Left ventricle myocardium inferior (tissue), 1 donor: ENCODE measurements at places on chromosomes 7 and 10. TPM values are rescaled to one million over a fixed set of nuclear protein-coding genes. Genes with fewer than 3 reads are reported as not detected.

DNA sequence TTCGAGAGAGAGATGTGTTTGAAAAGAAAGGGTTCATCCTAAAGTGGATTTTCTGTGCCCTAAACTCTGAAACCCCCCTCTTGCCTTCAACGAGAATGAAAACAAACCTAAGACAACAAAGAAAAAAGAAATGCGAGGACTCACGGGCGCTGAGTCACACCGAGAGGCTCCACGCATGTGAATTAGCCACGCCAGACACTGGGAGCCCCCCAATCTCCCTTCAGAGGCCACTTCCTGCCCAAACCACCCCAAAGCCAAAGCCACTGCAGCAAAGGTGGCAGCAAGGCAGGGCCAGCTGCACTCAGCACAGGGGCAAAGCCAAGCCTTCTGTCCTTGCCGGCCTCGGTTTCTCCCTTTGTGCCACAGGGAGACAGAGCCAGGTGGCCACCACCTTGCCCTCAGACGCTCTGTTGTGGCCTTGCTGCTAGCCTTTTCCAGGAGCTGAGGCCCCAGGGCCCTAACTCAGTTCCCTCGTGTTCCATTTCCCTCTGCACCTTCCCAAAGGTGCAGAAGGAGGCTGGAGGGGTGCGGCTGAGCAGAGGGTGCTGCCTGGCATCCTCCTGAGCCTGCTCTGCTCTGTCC lies 93.3 kb downstream of the FAM53B start:
- no peak for DNase-seq

DNA sequence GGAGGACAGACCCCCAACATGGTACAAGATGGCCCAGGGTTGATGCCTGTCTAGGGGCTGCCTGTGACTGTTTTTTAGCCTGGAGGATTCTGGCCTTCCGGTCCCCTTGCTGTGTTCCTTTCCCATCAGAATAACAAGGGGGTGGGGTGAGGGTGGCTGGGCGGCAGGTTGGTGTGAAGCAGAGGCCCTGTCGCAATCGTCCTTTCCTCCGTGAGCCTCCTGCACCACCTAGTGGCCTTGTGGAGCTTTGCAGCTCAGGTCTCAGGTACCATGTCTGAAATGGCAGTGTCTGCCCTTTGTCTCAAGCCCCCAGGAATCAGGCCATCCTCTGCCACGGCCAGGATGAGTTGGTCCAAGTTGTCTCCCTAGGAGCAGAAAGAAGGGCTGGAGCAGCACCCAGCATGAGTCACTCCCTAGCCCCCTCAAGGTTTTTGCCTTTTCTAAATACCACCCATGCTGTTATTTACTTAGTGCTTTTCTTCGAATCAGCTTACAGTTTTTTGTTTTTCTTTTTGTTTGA lies 24.2 kb downstream of the TACR2 start:
- peak; percentile 86 for DNase-seq

CTNNA3 gene
- total RNA-seq = 159 TPM

DNA sequence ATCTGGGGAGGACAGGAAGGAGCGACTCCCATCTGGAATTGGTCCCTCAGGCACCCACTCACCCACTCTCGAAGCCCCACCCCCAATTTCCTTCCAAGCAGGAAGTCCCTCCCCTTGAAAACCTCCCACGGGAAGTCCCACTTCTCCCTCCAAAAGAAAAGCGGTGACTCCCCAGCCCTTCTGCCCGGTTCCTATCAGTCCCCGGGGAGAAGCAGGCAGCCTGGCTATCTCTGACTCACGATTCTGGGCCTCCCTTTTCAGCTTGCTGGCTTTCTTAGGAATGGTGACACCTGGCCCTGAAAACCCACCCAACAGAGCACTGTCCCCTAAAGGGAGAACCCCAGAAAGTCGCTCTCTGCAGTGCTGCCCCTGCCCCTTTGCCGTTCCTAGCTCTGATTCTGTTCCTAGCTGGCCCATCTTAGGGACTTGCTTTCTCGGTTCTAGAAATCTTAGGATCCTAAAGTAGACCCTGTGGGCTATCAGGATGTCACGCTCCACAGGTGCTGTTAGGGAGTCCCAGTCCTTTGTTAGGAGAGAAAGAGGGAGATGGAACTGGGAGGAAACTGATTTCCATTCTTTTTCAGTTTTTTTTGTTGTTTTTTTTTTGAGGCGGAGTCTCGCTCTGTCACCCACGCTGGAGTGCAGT lies 6.0 kb downstream of the TSC22D4 start:
- DNase-seq = peak; percentile 45

DNA sequence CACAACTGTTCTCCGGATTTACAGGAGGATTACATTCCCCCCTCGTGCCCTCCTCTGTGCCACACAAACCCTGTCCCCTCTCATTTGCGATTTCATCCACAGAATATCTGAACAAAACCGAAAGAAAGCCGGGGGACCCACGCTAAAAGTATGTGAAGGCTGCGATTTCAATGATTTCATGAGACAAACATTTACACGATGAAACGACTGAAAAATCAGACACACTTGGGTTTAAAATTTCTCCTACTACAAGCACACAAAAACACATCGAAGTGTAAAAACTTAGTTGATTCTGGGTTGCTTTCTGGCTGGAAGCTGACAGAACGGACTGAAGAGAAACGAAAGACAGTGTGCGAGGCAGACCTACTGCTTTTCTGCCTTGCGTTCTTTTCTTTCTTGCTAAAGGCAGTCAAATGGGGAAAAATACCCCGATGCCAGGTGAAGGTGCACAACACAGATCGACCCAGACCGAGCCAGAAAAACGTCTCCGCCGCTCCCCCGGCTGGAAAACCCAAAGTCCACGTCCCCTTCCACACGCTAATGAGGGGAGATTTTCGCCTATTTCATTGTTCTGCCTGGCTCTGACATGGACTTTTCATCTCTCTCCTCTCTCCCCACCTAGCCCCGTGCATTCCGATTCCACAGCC lies 1.2 kb downstream of the HIPK2 start:
- DNase-seq = no peak

- DNase-seq = no peak
These were observed 253.0 kb upstream of the PPP2R2D start for GRCh38 chr10:131647789-131648188.

KNDC1 gene
- total RNA-seq = 0.11 TPM

DNA sequence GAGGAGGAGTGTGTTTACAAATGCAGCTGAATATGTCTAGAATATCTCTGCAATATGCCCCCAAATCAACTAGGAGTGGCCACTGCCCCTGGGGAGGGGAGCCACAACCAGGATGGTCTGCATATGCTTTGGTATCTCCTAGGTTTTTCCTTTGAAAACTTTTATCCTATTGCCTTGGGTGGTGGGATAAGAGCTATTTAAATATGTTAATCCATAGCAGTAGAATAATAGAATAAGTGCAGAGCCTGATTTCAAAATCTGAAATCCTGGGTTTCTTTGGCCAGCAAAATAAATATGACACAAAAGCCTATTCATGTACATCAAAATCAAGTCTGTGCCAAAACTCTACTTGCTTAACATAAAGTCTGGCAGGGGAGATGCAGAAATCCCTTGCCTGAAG lies 79.6 kb upstream of the FGFR2 start:
- DNase-seq = no peak

- DNase-seq = no peak
These were observed 22.8 kb upstream of the OSBPL3 start for GRCh38 chr7:25002786-25003185.

GRCh38 chr10:35340975-35341374 lies 4.7 kb downstream of the CCNY start:
- no peak for DNase-seq

DNA sequence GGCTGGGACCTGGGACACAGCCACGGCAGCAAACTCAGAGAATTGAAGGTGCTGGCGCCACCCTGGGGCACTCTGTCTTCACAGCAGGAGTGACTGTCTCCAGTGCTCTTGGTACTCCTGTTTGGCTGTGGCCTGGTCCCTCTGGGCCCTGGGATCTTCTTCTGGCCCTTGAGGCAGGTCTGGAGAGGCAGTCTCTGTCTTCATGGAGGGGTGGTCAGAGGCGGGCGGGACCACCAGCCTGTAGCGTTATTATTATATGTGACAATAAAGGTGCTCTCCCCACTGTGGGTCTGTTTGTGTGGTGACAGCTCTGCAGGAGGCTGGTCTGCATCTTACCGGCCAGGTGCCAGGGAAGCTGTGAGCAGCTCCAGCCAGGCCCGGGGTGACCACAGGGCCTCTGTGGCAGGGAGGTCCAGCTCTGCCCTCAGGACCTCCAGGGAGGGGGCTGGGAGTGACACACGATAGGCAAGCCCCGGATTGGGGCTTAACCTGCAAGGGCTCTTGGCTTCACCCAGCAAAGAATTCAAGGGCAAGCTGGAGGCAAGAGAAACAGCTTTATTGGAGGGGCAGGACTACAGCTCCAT lies 70.3 kb downstream of the MYL10 start:
- DNase-seq = no peak

EEPD1 gene
- total RNA-seq = 7.1 TPM

GRCh38 chr10:61284222-61284890 lies 168.8 kb downstream of the TMEM26 start:
- no peak for DNase-seq

- no peak for DNase-seq
These were observed 53.3 kb downstream of the AKAP9 start for GRCh38 chr7:91993976-91994375.

TRIM4 gene
- total RNA-seq = 7.1 TPM

DNA sequence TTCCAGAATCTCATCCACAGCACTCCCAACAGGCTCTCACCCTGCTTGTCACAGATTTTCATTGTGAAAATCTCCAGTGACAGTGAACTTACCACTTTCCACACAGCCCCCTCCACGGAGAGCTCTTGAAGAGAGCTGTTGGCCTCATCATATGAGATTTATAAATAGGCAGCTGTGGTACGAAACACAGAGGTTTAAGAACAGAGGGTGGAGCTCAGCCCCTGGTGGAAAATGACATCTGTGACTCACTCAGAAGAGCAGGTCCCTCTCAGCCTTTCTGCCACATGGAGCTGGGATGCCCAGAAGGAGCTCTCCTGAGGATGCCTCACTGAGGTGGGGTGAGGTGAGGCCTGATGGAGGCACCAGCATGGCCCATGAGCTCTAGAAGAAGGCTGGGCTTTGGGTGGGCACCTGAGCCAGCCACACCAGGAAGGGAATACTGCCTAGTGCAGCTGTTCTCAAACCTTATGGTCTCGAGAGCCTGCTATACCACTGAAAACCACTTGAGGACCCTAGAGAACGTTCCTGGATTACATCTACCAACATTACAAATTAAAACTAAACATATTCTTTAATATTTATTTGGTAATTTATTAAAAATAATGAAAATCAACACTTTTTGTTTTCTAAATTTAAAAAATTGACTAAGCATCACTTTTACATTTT lies 25.8 kb upstream of the EEPD1 start:
- DNase-seq = no peak

DNA sequence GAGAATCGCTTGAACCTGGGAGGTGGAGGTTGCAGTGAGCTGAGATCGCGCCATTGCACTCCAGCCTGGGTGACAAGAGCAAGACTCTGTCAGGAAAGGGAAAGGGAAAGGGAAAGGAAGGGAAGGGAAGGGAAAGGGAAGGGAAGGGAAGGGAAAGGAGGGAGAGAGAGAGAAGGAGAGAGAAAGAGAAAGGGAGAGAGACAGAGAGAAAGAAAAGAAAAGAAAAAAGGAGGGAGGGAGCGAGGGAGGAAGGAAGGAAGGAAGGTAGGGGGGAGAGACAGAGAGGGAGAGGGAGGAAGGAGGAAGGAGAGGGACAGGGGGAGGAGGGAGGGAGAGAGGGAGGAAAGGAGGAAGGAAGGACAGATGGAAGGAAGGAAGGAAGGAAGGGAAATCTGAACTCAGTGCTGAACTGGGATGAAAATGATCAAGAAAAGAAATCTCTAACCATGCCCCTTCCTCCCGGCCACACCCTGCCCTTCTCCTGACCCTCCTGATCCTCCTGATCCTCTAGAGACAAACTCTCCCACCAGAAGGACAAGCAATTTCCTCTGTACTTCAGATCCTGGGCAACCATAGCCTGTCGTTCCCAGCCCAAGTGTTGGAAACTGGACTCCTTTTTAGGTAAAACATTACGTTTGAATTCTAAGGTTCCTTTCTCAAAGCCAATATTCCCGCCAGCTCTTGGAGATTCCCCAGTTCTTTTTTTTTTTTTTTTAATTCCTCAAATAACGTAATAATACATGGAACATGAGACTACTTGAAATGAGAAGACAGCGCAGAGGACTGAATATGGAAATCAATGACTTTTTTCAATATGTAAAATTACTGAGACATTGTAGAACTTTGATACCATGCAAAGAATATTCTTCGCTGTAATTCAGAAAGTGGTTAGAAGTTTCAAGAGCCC lies 32.1 kb downstream of the NMT2 start:
- no peak for DNase-seq

GRCh38 chr10:17708821-17709220 lies 43.2 kb upstream of the TMEM236 start:
- DNase-seq = no peak

ZDHHC16 gene
- 17.8 TPM for total RNA-seq

DNA sequence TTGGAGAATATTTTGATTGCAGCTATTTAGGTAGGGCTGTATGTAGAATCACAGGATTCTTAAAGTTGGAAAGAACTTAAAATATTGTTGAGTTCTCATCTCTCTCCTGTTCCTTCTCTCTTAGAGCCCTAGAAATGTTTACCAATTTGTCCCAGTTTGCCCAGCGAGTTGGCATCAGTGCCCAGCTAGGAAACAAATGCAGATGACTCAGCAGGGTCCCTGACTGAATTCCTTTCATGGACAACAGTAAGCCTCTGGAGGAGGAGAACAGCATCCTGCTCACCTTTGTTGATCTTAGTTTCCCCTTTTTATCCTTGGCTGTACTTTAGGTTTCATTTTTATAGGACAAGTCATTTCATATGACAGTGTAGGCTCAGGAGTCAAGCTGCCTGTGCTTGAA lies 89.3 kb downstream of the SEC23IP start:
- no peak for DNase-seq

LBX1 gene
- total RNA-seq = not detected

SPDYE11 gene
- total RNA-seq = not detected
